ENCODE measurements at places on chromosomes 16 and 17. TPM values are rescaled to one million over a fixed set of nuclear protein-coding genes. Genes with fewer than 3 reads are reported as not detected.

DNA sequence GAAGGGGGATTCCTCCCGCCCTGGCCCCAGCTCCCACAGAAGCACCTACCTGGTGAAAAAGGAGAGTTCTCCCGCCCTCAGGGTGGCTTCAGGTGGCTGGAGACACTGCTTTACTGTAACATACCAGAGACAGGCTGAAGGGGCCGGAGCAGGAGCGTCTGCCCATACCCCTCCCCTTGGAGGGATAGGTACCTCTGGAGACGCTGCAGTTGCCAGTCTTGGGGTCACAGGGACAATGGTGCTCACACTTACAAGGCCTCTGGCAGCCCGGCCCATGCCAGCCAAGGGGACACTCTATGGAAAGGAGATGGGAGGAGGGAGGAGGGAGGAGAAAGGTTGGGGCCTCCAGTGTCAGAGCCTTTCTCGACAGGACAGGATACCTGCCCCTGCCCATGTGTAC, 6.6 kb downstream of the NAGPA start:
- H3K4me1 ChIP-seq = no peaks in the 10 kb centered on the region
- no peak overlapping the region for H3K4me3 ChIP-seq
- no peaks in the 10 kb centered on the region for H3K27me3 ChIP-seq
- no peaks in the 10 kb centered on the region for H3K36me3 ChIP-seq
- H3K27ac ChIP-seq = no peak overlapping the region

KRT28 gene
- not detected for polyA plus RNA-seq

PTRH2 gene
- 38.7 TPM for polyA plus RNA-seq

DNA sequence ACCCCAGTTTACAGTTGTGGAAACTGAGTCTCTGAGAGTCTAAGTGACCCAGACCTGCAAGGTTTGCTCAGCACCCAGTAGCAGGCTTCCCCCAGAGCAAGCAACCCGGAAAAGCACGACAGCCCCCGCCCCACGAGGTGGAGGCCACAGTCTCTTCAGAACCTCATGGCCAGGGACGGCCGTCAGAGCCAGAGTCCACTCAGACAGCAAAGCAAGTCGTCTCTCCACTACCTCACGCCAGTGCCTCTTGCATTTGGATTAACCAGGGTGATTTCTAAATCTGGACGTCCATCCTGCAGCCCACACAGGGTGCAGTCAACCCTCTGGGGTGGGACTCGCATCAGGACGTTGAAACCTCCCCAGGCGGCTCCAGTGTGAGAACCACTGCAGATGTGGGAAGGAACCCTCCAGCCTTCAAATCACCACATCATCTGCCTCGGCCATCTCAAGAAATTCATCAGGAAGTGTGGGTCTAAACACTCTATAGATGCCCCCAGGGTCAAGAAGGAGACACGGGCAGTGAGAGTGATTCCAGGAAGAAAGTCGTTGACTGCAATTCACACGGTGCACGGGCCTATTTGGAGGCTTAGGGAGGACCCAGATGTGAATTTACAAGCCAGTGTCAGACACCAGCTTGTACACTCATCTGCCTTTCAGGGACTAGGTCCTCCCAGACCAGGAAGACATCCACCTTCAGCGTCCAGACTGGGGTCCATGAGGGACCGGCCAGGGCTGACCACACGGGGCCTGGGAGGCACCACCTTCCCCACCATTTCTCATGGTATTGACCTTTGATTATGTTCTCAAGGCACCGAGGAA, 20.2 kb upstream of the RBFOX3 start:
- no peak for DNase-seq
- H3K36me3 ChIP-seq = no peaks in the 10 kb centered on the region
- H3K4me3 ChIP-seq = no peak overlapping the region

Data from hepatocyte (in vitro differentiated cells).